Activated CD8-positive, alpha-beta memory T cell treated with anti-CD3 and anti-CD28 coated beads, Interleukin-2, amount 10 ng/mL, durations not matched to agents 7 days and 5 days (primary cell): ENCODE measurements at places on chromosomes 5 and 9. TPM values are rescaled to one million over a fixed set of nuclear protein-coding genes. Genes with fewer than 3 reads are reported as not detected.

DNA sequence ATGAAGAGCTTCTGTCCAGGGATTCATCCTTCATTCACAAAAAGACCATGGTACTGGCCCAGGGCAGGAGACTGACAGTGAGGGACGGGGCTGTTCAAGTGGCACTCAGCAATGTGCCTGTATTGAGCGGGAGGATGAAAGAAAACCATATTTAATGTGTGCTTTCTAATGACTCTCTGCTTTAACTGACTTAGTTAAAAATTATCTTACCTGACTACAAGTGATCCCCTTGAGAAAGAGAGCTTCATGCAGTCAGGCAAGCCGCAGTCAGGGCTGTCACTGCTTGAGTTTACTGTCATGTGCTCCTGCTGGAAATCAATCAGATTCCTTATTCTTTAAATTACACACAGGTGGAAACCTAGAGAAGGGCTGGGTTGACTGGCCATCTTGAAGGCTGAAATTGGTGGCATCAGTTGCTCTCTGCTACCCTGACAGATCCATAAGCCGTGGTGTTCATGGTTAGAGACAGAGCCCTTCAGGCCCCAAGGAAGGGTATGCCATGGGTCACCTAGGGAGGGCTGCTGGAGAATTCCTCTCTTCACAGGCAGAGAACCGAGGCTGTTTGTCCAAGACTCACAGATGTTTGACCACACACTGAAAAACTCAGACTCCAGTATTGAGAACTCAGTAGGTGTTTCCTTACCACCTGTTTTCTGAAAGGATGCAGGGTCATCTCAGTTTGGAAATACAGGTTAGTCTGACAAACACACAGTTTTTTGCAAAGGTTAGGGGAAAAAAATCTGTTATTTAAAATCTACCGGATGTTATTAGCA, 70.9 kb downstream of the TRIO start:
- H3K4me1 ChIP-seq = no peaks in the 10 kb centered on the region
- H3K27me3 ChIP-seq = peaks cover 36% of the 10 kb centered on the region
- no peak overlapping the region for H3K4me3 ChIP-seq
- no peak for DNase-seq

MAMDC4 gene
- total RNA-seq = 15.5 TPM

DNA sequence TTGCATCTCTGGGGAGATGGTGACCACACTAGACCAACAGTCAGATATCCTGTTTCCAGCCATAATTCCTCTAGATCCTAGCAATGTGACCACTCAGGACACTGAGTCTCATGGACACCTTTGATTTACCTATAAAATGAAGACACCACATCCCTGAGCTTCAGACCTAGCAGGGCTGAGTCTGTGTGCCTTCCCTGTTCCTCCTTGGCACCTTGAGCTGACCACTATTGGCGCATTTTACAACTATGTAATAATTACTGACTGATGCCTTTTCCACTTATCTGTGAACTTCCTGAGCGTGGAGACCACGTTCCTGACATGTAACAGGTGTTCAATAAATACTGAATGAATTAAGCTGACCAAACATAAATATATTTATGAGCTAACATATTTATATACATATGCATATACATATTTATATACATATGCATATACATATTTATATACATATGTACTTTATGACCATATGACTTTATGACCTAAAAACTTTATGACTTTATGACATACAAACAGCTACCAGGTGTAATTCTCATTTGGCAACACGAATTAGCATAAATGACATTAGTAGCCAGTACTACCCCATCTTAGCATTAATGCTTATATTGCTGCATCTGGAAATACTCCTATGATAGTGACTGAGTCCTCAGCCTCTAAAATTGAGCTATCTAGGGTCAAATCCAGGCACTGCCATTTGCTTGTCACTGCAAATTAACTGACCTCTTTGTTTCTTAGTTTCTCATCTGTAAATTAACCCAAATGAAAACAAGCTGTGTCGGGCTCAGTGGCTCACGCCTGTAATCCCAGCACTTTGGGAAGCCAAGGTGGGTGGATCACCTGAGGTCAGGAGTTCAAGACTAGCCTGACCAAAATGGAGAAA, 150.6 kb downstream of the GNA14 start:
- H3K4me3 ChIP-seq = no peak overlapping the region
- H3K36me3 ChIP-seq = no peaks in the 10 kb centered on the region
- no peak overlapping the region for H3K27ac ChIP-seq
- H3K4me1 ChIP-seq = no peaks in the 10 kb centered on the region
- H3K27me3 ChIP-seq = peaks cover 25% of the 10 kb centered on the region

DNA sequence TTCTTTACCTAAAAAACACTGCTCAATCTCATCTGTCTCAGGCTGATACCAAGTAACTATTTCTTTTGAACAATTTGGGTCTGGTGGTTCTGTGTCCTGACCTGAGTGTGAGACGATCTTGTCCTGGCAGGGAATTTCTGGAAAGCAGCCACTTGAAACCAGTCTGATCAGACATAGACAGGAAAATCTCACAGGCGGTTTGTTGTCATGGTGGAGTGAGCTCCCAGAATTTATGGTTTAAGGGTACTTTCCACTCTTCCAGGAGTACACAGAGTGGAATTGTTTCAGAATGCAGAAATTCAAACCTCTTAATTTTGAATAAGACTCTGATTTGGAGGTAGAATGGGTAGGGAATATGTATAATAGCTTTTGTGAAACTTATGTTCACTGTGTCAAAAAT, 268.2 kb downstream of the ISL1 start:
- H3K36me3 ChIP-seq = no peaks in the 10 kb centered on the region
- no peaks in the 10 kb centered on the region for H3K27me3 ChIP-seq
- no peak overlapping the region for H3K27ac ChIP-seq
- no peaks in the 10 kb centered on the region for H3K4me1 ChIP-seq
- no peak for DNase-seq
- H3K4me3 ChIP-seq = no peak overlapping the region
